ENCODE measurements at places on chromosomes 4 and X. TPM values are rescaled to one million over a fixed set of nuclear protein-coding genes. Genes with fewer than 3 reads are reported as not detected.

Gene TFE3
- 79.4 TPM for total RNA-seq

Gene LAP3
- 59.1 TPM for total RNA-seq

- peaks cover 22% of the 10 kb centered on the region for H3K27me3 ChIP-seq
- H3K4me1 ChIP-seq = peaks cover 8% of the 10 kb centered on the region
- no peaks in the 10 kb centered on the region for H3K36me3 ChIP-seq
- DNase-seq = no peak
- H3K4me3 ChIP-seq = no peak overlapping the region
Measured at GRCh38 chr4:40192114-40193015, 4.5 kb upstream of the RHOH start.

DNA sequence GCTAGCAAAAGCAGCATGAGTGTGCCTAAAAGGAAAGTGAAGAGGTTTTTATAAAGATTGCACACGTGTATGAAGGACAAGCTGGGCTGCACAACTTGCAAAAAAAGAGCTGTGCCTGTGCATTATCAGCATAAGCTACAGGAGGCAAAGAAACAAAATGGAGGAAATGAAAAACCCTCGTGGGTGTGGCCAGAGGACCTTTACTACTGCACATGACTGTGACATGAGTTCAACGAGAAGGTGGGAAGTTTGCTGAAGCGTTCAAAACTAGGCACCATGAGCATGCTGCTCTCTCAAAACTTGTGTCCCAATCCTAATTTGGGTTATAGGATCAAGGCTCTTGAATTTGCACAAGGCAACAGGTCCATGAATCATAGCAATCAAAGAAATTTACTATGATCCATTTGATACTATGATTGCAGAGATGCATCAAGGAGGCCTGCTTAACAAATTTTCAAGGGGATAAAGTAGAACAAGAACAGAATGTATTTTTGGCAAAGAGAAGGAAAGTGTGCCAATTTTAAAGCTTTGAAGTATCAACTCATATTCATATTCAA, 38.1 kb upstream of the CXorf38 start:
- H3K4me3 ChIP-seq = no peak overlapping the region
- DNase-seq = no peak
- H3K27me3 ChIP-seq = no peaks in the 10 kb centered on the region
- H3K36me3 ChIP-seq = peaks cover 6% of the 10 kb centered on the region
- no peak overlapping the region for H3K27ac ChIP-seq
- H3K4me1 ChIP-seq = no peaks in the 10 kb centered on the region

Gene TRO
- total RNA-seq = 13.8 TPM

Gene NSG1
- total RNA-seq = not detected

Gene HMX1
- not detected for total RNA-seq

- H3K27ac ChIP-seq = peak overlapping the region; percentile 93
- no peaks in the 10 kb centered on the region for H3K36me3 ChIP-seq
- peaks cover 40% of the 10 kb centered on the region for H3K4me1 ChIP-seq
- H3K27me3 ChIP-seq = no peaks in the 10 kb centered on the region
Measured at GRCh38 chr4:182307746-182308145, 64.5 kb downstream of the TENM3 start.

DNA sequence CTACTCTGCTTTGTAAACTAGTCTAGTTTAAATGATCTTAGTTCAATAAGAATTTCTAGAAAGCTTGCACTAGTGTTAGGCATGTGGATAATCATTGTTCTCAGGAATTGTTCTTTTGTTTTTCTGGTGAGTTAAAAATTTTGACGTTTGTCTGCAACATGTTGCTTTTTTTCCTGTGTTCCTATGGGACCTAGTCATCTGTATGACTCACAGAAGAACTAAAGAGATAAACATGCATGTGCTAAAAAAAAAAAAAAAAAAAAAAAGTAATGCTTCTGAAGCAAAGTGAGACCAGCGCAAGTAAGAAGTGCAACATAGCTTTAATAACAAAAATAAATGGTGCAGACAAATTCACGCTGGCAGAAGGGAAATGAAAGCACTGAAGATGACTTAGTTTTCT, 471.2 kb downstream of the IQCM start:
- no peak overlapping the region for H3K27ac ChIP-seq
- no peaks in the 10 kb centered on the region for H3K36me3 ChIP-seq
- H3K4me1 ChIP-seq = peaks cover 8% of the 10 kb centered on the region
- peak; percentile 18 for DNase-seq
